ENCODE measurements at places on chromosomes 3 and 15.

DNA sequence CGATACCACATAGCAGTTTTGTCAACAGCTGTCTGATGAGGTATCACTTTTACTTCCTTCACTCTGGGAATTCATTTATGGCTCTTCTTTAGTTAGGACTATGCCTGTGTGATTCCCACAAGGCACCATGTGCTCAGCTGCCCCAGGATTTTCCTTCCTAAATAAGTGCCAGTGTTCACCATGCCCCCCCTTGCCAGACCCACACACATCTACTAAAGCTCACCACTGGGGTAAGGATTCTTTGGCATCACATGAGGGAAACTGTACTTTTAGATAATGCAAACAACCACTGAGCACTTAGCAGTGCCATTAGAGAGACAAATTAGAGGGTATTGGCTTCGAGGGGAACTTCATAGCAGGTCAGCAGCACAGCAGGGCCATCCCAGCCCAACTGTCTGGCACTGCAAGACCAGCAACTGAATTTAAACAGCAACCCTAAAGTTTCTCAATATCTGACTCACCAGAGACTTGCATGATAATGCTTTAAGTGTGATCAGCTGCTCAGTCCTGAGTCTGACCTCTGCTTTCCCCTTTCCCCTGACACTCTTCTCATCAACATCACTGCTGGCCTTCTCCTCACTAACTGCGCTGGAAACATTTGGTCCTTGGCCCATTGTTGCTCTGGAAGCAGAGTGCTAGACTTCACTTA lies 114.3 kb downstream of the STAC start:
- DNase-seq = no peak

DNA sequence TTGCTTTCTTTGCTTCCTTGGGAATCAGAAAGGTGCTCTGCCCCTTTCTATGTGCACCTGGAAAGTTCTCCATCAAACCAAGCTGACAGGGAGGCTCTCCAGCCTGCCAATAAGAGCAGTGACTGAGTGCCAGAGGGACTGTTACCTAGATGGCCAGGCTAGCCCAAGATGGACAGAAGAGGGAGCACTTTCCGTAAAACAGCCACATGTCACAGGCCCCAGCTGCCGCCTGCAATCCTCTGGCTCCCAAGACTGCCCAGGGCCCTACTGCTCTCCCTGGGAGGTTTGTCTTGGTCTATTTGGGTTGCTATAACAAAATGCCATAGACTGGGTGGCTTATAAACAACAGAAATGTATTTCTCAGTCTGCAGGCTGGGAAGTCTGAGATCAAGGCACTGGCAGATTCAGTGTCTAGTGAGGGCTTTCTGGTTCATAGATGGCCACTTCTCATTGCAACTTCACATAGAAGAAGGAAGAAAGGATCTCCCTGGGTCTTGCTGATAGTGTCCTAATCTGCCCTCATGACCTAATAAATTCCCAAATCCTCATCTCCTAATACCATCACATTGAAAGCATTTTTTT lies 72.3 kb downstream of the TAMM41 start:
- peak; percentile 58 for DNase-seq

- DNase-seq = no peak
Observed at GRCh38 chr15:70473581-70474370, 289.6 kb downstream of the UACA start.

DNA sequence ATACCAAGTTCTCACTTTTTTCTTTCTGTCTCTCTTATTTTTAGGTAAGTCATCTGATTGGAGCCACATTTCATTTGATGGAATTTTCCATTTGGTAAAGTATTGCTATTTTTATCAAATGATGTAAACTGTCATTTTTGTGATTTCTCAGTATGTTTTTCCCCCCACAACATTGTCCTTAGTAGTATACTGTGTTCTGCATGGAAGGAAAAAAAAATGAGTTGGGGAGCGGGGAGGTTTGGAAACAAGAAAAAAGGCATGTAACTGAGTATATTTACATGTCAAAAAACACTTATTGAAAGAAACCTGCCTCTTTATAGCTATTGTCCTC lies 104.2 kb downstream of the FILIP1L start:
- DNase-seq = no peak
